ENCODE measurements at places on chromosomes 5 and 9. TPM values are rescaled to one million over a fixed set of nuclear protein-coding genes. Genes with fewer than 3 reads are reported as not detected.

PHYHD1 gene
- total RNA-seq = 28.7 TPM

GRXCR2 gene
- 9.6 TPM for total RNA-seq

PCSK5 gene
- 3.4 TPM for total RNA-seq

LRRC70 gene
- total RNA-seq = 1.2 TPM

PTGDS gene
- 6,152 TPM for total RNA-seq

CNTNAP3B gene
- 11.2 TPM for total RNA-seq

ABLIM3 gene
- 131 TPM for total RNA-seq

CKMT2 gene
- total RNA-seq = 1,933 TPM

PRSS3 gene
- not detected for total RNA-seq

ANKRD34B gene
- total RNA-seq = not detected

MCTP1 gene
- 7.1 TPM for total RNA-seq

FAM120AOS gene
- total RNA-seq = 28.8 TPM

ANKRD55 gene
- total RNA-seq = not detected

OR1J2 gene
- total RNA-seq = not detected

GABRA1 gene
- not detected for total RNA-seq

C9orf50 gene
- not detected for total RNA-seq

SPATA31D4 gene
- not detected for total RNA-seq

TMEFF1 gene
- total RNA-seq = not detected

ZBED3 gene
- 3.8 TPM for total RNA-seq

PCDHB11 gene
- 0.73 TPM for total RNA-seq

Data from Right ventricle myocardium superior (tissue), 1 donor.